ENCODE measurements at places on chromosomes 16 and 17. TPM values are rescaled to one million over a fixed set of nuclear protein-coding genes. Genes with fewer than 3 reads are reported as not detected.

Gene PHOSPHO1
- total RNA-seq, result not detected

Gene KRT16
- total RNA-seq, result not detected

Gene CALB2
- not detected for total RNA-seq

Gene NOS2
- not detected for total RNA-seq

Gene RRAD
- total RNA-seq, result not detected

Gene PRDM7
- total RNA-seq, result not detected

Gene KRTAP9-8
- not detected for total RNA-seq

Gene LAT
- 270 TPM for total RNA-seq

Gene KRT32
- total RNA-seq, result not detected

Gene C16orf54
- 64.3 TPM for total RNA-seq

Gene IGF2BP1
- total RNA-seq, result not detected

Gene HBM
- not detected for total RNA-seq

Gene RDM1
- total RNA-seq, result 13.9 TPM

Gene CD300LB
- not detected for total RNA-seq

Gene RHBDF1
- total RNA-seq, result not detected

Gene LRRC37A
- total RNA-seq, result 2.7 TPM

Gene HSD11B2
- not detected for total RNA-seq

Gene ABCA10
- total RNA-seq, result 0.26 TPM

Gene SMTNL2
- not detected for total RNA-seq

Gene HBQ1
- not detected for total RNA-seq

Gene RAMP2
- total RNA-seq, result not detected

Gene TAC4
- not detected for total RNA-seq

Gene CHST6
- total RNA-seq, result not detected

Gene RPL38
- 1,020 TPM for total RNA-seq

Gene DGKE
- total RNA-seq, result 31.1 TPM

Gene PSKH1
- total RNA-seq, result 22.8 TPM

Gene SMPD3
- total RNA-seq, result 12.0 TPM

Gene SGSH
- total RNA-seq, result 6.9 TPM

Gene GPRC5B
- total RNA-seq, result not detected
